ENCODE measurements at places on chromosomes 2 and 18.

DNA sequence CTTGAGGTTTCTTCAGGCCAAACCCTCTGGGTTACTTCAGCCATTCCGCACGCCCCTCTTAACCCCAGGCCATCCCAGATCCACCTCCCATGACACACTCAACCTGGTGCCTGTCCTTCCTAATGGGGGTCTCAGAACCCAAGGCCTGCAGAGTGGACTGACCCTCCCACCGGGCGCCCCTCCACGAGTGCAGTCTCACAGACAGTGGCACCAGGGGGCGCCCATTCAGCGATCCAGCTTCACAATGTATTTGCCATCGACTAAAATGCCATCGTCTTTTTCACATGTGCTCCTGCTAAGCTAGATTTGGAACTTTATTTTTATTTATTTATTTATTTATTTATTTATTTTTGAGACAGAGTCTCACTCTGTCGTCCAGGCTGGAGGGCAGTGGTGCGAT, 38.5 kb downstream of the INPP5D start:
- DNase-seq: peak; percentile 10

DNA sequence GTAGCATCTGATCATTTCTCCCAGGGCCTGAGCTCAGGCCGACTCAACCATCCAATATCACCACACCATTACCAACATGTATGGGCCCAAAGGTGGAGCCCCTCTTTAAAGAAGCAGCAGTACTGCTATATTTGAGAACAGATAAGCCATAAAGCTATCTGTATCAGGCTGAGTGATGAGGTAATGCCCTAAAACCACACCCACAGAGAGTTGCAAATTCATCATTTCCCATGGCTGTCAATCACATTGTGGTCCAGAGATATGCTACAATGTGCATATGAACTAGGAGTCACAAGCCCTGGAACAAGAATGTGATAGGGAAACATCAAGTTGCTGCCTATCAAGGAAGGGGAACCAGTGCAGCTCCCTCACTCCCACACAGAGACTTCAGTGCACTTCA, 52.6 kb upstream of the GALNT13 start:
- DNase-seq: no peak

DNA sequence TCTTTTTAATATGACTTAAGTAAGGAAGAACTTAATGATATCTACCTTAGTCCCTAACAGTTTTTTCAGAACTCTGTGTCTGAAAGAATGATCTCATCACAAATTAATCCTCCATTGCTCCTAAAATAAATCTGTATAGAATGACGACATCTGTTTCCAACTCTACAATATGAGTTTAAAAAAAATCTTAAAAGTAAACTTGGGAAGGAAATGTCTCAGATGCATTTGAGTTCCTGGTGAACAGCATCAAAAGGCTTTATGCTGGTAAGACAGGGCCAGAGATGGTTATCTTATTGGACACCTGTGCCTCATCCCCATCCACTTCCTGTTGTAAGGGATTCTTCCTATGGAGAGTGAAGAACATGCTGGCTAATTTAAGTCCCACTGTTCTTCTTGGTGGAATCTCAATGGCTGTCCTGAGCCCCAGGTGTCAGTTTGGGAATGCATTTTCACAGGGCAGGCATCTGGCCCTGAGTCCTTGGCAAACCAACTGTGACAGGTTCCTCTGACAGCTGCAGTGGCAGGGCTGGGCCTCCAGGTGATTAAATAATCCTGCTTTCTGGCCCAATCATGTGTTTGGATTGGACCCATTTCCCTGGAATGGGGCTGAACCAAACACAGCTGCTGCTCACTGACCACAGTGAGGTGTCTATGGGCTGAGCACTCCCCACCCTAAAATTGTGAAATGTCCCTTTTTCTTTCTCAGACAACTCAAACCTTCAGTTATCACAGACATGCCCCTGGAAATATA, 12.9 kb upstream of the NCKAP5 start:
- no peak for DNase-seq

- no peak for DNase-seq
Measured at GRCh38 chr2:118250001-118250400, 161.7 kb downstream of the INSIG2 start.
